ENCODE measurements at places on chromosomes 1 and 21. TPM values are rescaled to one million over a fixed set of nuclear protein-coding genes. Genes with fewer than 3 reads are reported as not detected.

Gene ACKR1
- 34.6 TPM for total RNA-seq

Gene RNF186
- total RNA-seq = not detected

Gene CENPS
- total RNA-seq = 2.8 TPM

Gene EXTL1
- total RNA-seq = 1.5 TPM

Gene AMPD1
- total RNA-seq = not detected

Gene DIPK1A
- total RNA-seq = 27.8 TPM

Gene SMG5
- 43.9 TPM for total RNA-seq

Gene PRKAA2
- total RNA-seq = 30.8 TPM

Gene INSRR
- total RNA-seq = not detected

Gene S100A8
- not detected for total RNA-seq

Gene CLCA4
- 1.7 TPM for total RNA-seq

Gene DHRS3
- 74.5 TPM for total RNA-seq

Gene S100A14
- total RNA-seq = not detected

Gene IL22RA1
- not detected for total RNA-seq

Gene OR10J1
- total RNA-seq = not detected

Gene AADACL4
- not detected for total RNA-seq

Gene PHLDA3
- total RNA-seq = 135 TPM

Gene SARS1
- total RNA-seq = 153 TPM

Gene SEMA6C
- total RNA-seq = 5.0 TPM

Gene DAB1
- total RNA-seq = 0.82 TPM

Gene CDC14A
- 22.7 TPM for total RNA-seq

Gene PDC
- total RNA-seq = not detected

Gene MAGI3
- total RNA-seq = 21.4 TPM

Gene PDPN
- 5.6 TPM for total RNA-seq

Gene NR5A2
- 1.4 TPM for total RNA-seq

Gene CD1C
- total RNA-seq = not detected

Gene IFNAR2
- total RNA-seq = 7.6 TPM

Gene IFI44
- 17.5 TPM for total RNA-seq

Gene FCMR
- total RNA-seq = not detected

Gene RXFP4
- not detected for total RNA-seq

Gene PLA2G2C
- 1.4 TPM for total RNA-seq

Gene STIL
- 0.71 TPM for total RNA-seq

Gene CLIC6
- 1.8 TPM for total RNA-seq

Gene OR2AK2
- 0.55 TPM for total RNA-seq

Gene GRIK3
- 2.3 TPM for total RNA-seq

Gene LCE3E
- total RNA-seq = not detected

Gene B3GALT5
- total RNA-seq = 1.2 TPM

Gene NPPB
- not detected for total RNA-seq

Gene CRP
- total RNA-seq = not detected

Gene RHD
- 0.36 TPM for total RNA-seq

Gene CDK18
- total RNA-seq = 6.7 TPM

Gene ZNF648
- total RNA-seq = not detected

Gene SHE
- 8.0 TPM for total RNA-seq

Gene CFHR4
- total RNA-seq = not detected

Gene HSD3B1
- total RNA-seq = not detected

Gene UBE2Q1
- total RNA-seq = 15.5 TPM

Gene RBP7
- total RNA-seq = 10.0 TPM

Gene IBA57
- 10.2 TPM for total RNA-seq

Gene CFHR2
- total RNA-seq = not detected

Gene AQP10
- not detected for total RNA-seq

Gene TNFRSF8
- total RNA-seq = 0.68 TPM

Gene PLA2G2D
- total RNA-seq = not detected

Gene LRRC53
- not detected for total RNA-seq

Gene HAPLN2
- 0.71 TPM for total RNA-seq

Gene DMBX1
- total RNA-seq = not detected

Gene FCGR1A
- total RNA-seq = 0.55 TPM
